ENCODE measurements at places on chromosomes 1 and 21.

- DNase-seq: no peak
Measured at GRCh38 chr1:74486036-74486435, 26.4 kb downstream of the LRRC53 start.

- no peak for DNase-seq
Measured at GRCh38 chr21:37032877-37033471, 26.5 kb downstream of the RIPPLY3 start.

- no peak for DNase-seq
Measured at GRCh38 chr21:28066076-28066475, 926.6 kb downstream of the LTN1 start.

- no peak for DNase-seq
Measured at GRCh38 chr1:1033731-1034438, 14.0 kb downstream of the AGRN start.

DNA sequence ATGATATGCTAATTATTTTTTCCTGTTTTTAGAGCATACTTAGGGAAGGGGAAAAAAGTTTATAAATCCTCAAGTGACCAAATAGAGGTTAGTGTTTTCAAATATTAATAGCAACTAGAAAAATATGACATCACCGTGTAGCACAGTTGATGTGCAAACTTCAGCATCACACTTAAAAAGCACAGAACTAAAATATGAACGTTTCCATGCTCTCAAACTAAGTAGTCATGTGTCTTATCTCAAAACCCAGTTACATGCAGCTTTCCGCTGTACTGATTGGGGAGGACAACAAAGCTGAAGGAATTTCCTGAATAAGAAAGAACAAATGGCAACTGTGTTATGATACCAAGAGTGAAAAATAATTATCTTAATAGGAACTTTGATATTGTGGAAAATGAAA is 903.7 kb downstream of the ADGRL2 start:
- DNase-seq: no peak

GRCh38 chr1:80441664-80442063 is 1359.1 kb upstream of the ADGRL2 start:
- DNase-seq: no peak

DNA sequence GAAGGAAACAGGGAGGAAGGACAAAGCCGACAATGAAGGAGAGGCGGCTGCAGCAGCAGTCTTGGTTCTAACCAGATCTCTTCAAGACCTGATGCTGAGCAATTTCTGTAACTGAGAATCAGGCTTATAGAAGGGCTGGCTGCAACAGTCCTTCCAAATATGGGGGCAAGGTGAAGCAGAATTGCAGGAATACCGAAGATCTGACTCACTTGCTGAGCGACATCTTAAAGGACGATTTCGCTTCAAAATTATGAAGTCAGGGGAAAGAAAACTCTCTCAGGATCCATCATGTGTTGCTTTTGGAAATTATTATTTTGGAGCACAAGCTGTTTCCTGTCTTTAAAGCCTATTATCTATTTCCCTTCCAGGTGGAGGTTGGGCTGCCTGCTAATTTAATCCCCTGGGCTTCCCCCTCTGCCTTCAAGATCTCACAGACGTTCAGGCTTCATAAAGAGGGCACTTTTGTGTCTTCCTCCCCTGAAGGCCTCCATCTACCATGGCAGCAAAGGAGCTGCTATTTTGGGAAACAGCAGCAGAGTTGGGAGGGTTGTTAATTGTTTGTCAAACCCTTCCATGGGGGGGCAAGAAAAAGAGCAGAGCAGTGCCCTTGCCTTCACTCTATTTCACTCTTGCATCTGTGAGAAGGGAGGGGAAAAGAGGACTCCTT is 10.8 kb upstream of the IER5 start:
- no peak for DNase-seq

DNA sequence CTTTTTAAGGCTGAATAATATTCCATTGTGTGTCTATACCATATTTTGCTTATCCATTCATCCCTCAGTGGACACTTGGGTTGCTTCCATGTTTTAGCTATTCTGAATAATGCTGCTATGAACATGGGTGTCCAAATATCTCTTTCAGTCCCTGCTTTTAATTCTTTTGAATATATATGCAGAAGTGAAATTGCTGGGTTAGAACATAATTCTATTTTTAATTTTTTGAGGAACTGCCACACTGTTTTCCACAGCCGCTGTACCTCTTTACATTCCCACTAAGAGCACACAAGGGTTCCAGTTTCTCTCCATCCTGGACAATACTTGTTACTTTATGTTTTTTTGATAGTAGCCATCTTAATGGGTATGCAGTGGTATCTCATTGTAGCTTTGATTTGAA is 65.6 kb downstream of the RIMS3 start:
- DNase-seq: no peak

- no peak for DNase-seq
Measured at GRCh38 chr1:9907441-9907840, 2.6 kb downstream of the CTNNBIP1 start.

DNA sequence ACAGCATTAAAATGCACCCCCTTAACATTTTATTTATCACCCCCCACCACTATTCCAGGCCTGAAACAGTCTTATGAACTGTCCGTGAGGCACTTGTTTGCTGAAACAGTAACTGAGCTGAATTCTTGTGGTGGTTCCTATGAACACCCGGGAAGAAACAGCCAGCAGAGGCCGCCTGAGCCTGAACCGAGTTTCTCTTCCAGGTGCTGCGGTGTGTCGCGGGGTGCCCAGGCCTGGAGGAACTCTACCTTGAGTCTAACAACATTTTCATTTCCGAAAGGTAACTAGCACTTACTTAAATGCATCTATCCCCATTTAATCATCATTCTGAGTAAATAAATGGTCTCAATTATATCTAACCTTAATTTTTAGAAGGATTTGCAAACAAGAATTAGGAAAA is 66.8 kb downstream of the TBCE start:
- no peak for DNase-seq

- DNase-seq: no peak
Measured at GRCh38 chr1:95118067-95118499, 928 bp downstream of the TLCD4 start.

DNA sequence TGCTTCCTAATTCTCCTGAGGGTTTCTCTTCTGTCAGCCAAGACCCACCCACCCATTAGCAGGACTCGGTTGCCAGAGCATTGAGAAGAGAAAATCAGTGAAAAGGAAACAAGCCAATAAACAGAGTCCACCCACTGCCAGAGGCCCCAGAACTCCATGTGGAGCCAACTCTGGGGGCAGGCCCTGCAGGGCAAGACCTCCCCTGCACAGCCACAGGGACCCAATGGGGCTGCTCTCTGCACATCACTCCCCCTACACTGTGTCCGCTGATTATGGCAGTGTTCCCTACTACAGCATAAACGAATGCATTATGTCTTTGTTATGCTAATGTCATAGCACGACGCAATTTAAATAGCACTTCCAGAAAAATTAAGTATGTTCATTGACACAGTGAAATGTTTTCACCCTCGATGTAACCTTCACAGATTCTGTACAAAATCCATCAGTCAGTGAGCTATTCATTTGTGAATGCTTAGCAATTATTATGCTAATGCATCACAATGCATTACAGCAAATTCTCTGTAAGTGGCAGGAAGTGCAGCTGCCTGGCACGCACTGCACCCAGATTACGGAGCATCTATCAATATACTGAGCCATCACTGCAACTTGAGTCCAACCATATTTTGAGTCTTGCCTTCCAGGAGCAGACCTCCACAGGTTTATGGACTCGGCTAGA is 56.4 kb downstream of the GRIK3 start:
- DNase-seq: no peak

- DNase-seq: no peak
Measured at GRCh38 chr1:181260994-181261393, 172.5 kb downstream of the IER5 start.

DNA sequence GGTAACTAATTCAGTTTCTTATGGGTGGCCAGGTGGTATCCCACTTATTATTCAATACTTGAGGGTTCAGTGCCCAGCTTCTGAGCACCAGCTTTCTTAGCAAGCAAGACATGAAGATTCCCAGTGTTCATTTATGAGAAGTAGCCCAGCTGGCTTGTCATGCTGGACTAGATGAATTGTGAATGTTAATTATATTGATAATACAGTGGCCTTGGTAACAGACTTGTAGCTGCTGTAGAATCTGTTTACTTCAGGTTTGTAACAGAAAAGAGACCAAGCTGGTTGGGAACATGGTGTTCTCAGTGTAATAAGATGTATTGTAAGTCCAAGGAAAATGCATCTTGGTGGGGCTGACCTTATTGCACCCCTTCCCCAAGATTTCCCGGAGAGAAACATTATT is 10.1 kb downstream of the AHCYL1 start:
- DNase-seq: peak; percentile 39

Measured in nucleus accumbens (tissue), 56 donors.